ENCODE measurements at places on chromosomes 3 and 15.

GRCh38 chr15:62549345-62549970, 384.4 kb upstream of the C2CD4B start:
- DNase-seq = no peak

GRCh38 chr3:71753701-71754609, at the start of gene GPR27:
GPR27 (plus strand) TSS chr3:71753855; CDS start chr3:71754050, 195 bp downstream.
- no peak for DNase-seq

DNA sequence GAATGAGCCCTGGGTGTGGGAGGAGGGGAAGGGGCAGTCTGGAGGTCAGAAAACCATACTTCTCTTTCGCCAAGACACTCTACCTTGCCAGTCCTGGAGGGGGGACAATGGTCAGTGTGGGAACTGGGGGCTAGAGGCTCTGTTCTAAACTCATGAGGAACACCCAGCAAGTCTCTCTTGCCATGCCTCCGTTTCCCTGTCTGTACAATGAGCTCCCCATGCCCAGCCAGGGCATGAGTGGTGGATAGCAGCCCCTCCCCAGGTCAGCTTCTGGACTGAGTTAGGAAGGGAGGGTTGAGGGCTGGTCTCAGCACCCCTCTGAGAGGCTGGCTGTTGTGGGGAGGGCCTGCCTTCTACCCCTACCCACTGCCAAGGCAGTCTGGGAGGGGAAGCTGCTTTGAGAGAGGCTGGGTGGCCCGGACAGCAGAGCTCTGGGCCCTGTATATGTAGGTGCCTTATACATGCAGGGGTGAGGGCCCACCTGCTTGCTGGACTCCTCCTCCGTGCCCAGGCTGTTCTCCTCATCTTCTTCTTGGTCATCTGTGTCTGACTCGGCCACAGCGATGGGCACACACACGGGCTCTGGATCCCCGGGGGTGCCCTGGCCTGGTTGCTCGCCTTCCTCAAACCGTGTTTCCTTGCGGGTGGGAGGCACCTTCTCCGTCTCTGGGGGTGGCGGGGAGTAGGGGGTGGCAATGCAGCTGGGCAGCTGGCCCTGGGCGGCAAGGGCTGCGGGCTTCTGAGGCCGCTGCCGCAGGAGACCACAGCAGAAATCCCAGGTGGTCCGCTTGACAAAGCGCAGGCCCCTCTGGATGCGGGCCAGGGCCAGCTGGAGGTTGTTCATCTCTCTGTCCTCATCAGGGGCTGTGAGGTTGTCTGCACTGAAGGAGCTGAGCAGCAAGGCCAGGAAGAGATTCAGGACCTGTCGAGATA, 68.8 kb downstream of the SCN5A start:
- no peak for DNase-seq

GRCh38 chr3:195441992-195442572, 738 bp downstream of the ACAP2 start:
- DNase-seq = peak; percentile 59

DNA sequence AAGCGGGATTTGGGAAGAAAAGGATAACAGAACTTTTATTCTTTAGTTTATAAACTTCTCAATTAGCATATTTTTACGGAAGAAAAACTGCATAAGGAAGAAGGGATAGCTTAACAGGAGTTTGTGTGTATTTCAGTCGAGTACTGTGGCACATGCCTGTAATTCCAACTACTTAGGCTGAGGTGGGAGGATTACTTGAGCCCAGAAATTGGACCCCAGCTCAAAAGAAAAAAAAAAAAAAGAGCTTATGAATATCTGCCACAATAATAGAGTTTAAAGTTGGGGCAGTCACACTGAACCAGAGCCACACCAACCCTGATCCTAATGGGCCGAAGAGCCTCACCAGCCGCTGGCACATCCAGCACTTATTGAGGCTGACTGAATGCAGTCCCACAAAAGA, 31.1 kb downstream of the CHAC1 start:
- no peak for DNase-seq

DNA sequence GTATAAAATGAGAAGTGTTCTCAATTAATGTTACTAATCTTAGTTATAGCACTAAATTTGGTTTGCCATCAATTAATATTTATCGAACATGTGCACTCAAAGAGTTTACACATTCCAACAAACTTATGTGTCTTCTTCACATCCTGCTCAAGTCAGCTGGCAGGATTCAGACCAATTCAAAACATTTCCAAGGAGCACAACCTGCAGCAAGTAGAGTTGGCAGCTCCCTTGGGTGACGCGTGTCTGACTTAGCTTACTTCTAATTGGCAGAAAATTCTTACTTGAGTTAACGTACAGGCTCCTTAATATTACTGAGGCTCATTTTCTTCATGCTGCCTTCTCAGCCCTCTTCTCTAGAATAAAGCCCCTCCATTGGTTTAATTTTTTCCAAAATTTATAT, 110.4 kb upstream of the PFN2 start:
- no peak for DNase-seq

DNA sequence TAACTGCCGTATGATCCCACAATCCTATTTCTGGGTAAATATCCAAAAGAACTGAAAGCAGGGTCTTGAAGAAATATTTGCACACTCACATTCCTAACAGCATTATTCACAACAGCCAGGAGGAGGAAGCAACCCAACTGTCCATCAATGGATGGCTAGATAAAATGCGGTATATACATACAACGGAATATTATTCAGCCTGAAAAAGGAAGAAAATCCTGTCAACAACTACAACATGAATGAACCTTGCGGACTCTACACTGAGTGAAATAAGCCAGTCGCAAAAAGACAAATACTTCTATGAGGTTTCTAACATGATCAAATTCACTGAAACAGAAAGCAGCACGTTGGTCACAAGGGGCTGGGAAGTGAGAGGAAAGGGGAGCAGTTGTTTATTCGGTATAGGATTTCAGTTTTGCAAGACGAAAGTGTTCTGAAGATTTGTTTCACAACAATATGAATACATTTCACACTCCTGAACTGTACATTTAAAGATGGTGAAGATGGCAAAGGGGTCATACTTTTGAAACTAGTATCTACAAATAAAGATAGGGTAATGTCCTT, 6.2 kb downstream of the DLG1 start:
- DNase-seq = no peak

DNA sequence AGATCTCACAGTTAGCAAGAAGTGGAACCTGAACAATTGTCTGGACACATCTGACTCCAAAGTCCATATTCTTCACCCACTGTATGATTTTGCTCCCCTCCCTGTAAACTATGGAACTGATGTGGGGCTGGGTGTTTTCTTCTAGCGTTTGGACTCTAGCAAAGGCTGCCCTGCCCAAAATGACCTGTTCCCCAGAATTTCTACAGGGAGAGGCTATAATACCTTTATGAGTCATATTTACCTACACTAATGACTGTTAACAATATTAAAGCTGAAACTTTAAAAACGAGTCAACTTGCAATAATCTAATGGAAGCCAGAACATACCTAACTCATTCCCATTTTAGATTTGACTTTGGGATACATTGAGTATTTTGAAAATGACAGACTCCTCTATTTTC, 531.2 kb upstream of the CFAP20DC start:
- no peak for DNase-seq

DNA sequence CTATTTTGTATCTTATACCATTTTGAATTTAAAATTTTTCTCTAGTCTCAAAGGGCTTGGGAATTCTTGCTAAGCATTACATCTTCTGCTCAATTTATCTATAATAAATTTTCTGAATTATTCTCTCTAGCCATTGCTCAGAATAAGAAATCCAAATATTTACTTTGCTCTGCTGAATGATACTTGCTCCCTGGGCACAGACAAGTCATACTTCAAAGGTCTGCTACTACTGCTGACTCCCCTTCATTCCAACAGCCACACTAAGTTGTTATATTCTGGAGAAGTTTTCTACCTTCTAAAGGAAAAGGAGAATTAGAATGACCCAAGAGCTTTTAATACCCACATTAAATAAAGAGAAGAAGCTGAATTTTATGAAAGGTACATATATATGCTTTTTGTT, 460.3 kb upstream of the ZNF717 start:
- DNase-seq = no peak

- no peak for DNase-seq
These were observed 43.4 kb downstream of the ST3GAL6 start for GRCh38 chr3:98806521-98806920.

GRCh38 chr15:99719096-99719541, 14.1 kb downstream of the LYSMD4 start:
- no peak for DNase-seq

DNA sequence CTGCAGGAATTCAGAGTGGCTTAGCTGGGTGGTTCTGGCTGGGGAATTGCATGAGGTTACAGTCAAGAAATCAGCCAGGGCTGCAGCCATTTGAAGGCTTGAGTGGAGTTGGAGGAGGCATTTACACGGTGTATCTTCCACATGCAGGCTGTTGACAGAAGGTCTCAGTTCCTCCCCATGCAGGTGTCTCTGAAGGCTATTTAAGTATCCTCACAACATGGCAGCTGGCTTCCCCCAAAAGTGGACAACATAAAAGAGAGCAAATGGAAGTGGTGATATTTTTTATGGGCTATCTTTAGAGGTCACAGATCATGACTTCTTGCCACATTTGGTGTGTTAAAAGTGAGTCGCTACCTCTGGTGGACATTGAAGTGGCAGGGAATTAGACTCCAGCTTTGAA, 60.1 kb upstream of the SPRED1 start:
- DNase-seq = no peak

DNA sequence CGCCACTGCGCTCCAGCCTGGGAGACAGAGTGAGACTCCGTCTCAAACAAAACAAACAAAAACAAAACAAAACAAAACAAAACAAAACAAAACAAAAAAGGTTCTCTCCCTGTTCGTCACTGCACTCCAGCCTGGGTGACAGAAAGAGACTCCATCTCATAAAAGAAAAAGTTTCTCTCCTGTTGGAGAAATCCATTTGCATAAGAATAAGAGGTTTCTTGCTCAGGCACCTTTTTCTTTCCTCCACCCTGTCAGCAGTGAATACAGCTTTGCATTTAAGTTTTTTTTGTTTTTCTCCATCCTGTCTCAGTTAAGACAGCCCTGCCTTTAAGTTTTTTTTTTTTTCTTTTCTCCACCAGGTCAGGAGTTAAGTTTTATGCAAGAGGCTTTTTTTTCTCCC, 109.5 kb downstream of the DPH6 start:
- no peak for DNase-seq

GRCh38 chr3:172622156-172622555, 88.7 kb downstream of the NCEH1 start:
- DNase-seq = no peak

GRCh38 chr3:114680299-114680698, 386.5 kb downstream of the TIGIT start:
- no peak for DNase-seq

DNA sequence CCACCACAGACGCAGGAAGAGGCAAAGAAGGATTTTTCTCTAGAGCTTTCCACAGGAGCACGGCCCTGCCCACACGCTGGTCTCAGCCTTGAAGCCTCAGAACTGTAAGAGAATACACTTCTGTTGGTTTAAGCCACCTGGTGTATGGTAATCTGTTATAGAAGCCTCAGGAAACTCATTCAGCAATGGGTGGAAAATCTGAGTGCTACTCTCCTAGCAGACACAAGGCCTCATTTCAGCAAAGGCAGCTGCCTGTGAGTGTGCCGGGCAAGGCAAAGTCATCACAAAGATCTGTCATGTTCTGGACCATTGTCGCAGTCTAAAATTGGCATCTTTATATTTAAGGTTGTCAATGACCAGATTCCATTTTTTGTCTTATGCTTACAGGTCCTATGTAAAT, 31.0 kb downstream of the ATP10A start:
- DNase-seq = no peak

All from CD4-positive, alpha-beta T cell treated with Interleukin-15 for 1 hour (primary cell).